NCI-H345 (cell line): ENCODE measurements at places on chromosomes 1 and 21.
A peak's percentile ranks its signal among the peaks of the same experiment; 100 is the strongest.

DNA sequence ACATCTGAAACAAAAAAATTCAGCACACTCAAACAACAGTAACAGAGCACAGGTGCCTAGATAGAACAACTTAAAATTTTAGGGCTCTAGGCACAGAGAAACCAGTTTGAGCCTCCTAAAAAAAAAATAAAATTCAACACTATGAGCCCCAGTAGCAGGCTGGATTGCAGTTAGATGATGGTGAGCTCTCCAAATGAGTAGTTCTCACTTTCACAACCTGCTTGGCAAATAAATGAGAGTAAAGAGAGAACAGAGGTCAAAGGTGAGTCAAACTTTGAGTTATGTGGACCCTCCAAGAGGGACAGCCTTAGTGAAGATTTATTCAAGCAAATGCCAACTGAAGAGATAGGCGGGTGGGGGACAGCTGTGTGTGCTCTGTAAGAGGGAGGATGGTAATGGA is 3.6 kb downstream of the BEND5 start:
- DNase-seq: no peak

DNA sequence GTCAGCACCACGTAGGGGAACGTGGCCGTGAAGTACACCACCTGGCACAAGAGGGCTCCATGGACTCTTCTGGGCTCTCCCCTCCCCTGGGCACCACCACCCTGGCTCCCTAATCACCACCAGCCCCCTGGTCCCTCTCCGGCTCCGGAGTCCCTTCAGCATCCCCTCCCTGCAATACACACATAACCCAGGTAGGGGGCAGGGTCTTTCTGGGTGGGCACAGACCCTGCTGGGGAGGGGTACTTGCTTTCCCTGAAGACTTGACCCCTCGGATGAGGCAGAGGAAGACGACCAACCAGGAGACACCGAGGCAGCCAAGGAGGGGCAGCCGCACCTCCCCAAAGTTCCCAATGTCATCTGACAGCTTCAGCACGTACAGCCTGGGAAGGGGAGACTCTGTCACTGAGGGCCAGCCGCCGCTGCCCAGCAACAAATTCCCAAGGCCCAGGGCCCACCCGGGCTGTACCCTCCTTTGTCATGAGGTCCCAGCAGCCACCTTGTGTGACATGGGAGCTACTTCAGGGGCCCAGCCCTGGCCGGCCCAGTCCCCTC is 11.3 kb downstream of the CCDC24 start:
- DNase-seq: no peak

DNA sequence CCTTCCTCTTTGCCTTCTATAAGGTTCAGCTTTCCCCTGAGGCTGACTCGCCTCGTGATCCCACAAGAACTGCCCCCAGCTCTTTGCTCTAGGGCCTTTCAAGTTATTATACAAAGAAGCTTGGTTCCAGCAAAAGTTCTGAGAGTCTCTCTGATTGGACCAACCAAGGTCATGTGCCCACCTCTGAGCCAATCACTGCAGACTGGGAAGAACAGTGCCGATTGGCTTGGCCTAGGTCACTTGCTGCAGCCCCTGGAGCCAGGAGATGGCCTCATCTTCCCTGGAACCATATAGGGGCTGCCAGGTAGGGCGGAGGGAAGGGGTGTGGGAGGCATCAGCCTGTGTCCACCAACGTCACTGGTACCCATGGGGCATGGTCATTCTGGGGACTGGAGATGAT is 22.8 kb downstream of the TAS1R2 start:
- DNase-seq: no peak

- DNase-seq: peak; percentile 60
These were observed 41.0 kb upstream of the HAO2 start for GRCh38 chr1:119327450-119328155.

- DNase-seq: no peak
These were observed 58.4 kb upstream of the EPS8L3 start for GRCh38 chr1:109821831-109822745.

GRCh38 chr1:29901624-29902325 is 665.5 kb downstream of the PTPRU start:
- no peak for DNase-seq

DNA sequence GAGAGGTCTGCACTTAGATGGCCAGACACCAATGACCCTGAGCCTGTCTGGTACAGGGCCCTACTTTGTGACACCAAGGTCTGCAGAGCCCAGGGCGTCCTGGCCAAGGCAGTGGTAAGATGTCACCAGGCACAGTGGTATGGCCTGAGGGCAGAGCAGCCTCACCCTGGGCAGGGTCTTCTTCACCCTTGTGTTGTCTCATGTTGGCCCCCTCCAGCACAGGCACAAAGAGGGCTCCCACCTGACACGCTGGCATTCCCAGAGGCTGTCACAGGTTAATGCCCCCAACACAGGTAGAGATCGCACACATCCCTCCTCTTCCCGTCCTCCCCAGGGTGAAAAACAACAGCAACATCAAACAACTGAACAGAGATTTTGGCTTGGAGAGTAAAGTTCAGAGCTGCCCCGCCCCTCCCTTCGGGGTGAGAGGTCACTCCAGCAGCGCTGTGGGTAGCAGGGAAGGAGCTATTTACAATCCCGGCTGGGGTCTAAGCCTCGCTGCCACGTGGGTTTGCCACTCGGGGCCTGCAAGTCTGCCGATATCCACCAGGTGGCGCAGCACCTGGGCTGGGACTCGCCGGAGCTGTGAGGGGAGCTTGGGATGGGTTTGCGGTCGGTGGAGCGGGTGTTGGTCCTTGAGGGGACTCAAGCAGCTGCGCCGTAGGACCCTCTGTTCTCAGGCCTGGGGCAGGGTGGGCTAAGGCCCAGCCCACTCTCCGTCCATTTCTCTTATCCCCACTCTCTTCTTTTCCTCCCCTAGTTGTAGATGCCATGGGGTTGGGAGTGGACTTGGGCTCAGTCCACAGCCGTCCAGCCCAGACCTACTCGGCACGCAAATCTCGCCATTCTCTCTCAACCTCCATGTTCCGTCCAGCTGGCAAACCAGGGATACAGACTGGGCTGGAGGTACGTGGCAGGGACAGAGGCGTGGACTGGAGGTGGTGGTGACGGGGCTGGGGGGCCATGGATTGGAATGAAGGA is 12.7 kb downstream of the EFNA3 start:
- DNase-seq: peak; percentile 90

DNA sequence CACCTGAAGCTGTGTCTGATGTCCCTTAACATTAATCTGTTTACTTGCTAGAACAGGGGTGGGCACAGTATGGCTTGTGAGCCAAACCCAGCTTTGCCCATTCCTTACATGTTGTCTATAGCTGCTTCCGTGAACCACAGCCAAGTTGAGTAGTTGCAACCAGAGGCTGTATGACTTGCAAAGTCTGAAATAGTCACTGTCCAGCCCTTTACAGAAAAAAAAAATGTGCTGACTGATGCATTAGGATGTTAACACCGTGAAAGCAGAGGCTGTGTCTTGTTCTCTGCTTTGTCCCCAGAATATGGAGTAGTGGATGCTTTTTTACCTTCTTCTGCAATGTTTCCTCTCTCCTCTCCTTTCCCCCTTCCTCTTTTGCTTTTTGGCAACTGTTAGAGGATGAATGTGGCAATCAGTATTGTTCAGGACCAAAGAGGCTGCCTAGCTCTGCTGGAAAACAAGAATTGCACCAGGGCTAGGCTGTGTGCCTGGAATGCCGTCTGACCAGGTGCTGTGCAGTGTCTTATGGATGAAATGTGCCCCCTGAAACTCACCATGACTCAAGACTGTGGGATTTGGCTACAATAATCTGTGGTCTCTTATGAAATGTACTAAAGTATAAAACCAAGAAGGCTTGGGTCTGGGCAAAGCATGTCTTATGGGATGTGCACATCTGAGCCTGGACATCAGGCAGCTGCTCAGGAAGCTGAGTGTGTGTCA is 79.6 kb upstream of the GCLM start:
- DNase-seq: no peak

DNA sequence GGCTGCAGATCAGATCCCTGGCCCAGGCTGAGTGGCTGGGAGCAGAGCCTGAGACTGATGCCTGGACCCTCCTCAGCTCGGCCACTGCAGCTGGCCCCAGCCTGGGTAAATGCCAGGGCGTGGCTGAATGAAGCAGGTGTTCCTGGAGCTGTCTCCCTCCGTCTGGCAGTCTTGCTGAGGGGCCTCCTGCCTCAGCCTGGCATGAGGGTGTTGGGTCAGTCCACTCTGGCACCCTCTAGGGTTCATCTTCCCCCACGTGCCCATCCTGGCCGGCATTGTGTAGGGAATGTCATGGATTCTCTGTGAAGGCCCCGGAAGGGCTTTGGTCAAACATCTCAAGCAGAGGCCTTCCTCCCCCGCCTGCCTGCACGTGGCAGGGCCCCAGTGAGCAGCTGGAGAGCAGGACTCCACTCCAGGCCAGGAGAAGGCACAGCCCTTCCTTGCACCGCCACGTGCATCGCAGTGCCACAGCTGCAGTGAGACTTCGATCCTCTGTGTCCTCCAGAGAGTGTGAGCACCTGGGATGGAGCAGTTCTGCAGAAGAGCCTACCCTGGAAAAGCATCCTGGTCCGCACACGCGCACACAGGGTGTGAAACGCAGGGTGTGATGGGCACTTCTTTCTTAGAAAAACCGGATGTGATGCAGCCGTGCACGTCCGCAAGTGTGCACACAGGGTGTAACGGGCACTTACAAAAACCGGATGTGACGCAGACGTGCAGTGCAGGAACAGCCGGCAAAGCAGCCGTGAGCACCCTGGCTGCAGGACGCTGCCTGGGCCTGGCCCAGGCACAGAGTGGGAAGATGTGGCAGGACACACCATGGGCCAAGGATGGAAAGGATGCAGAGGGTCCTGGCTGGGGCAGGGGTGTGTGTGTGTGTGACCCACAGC is 4.6 kb upstream of the KRTAP10-4 start:
- no peak for DNase-seq

DNA sequence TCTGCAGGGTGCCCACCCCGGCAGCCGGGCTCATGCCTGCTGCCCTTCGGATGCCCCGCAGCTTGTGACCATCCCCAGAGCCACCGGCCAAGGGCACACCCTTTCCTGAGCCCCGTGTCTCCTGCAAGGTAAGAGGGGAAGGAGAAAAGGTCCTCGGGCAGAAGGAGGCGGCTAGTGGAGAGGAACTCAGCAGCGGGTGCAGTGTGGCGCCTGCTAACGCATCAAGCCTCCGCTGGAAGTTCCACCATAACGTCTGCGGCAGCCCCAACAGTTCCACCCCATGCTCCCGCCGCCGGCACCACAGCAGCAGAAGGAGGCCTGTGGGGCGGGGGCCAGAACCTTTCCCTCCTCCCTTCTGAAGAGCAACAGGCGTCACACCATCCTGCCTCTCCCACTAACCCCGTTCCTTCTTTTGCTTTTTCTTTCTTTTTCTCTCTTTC is 990 bp downstream of the VWA5B1 start:
- DNase-seq: peak; percentile 10

GRCh38 chr1:162878000-162878596 is 17.1 kb upstream of the CCDC190 start:
- peak; percentile 37 for DNase-seq

DNA sequence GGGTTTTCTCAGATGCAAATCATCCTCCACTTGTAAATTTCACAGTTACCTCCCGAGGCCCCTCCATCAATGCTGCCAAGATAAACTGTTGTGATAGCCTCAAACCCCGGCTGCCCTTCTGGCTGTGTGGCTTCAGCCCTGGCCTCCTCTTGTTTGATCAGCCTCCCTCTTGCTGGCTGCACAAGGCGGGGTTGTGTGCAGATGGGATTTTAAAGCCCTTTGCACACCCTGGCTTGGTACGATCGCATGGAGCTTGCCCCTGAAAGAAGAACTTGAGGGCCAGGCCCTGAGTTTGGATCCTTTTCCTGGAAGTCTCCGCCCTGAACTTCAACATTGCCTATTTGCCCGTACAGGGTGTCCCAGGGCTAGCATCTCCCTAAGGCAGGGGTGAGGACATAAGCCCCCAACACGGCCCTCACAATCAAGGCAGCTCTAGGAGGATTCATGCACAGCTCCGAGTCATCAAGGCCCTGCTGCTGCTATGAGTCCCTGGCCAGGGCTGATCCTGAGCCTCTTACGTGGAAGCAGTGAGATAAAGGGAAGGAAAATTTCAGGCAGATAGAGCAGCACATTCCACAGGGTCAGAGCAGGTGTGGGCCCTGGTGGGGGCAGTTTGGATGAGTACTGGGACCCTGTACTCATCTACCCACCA is 181.2 kb upstream of the VAMP3 start:
- no peak for DNase-seq

DNA sequence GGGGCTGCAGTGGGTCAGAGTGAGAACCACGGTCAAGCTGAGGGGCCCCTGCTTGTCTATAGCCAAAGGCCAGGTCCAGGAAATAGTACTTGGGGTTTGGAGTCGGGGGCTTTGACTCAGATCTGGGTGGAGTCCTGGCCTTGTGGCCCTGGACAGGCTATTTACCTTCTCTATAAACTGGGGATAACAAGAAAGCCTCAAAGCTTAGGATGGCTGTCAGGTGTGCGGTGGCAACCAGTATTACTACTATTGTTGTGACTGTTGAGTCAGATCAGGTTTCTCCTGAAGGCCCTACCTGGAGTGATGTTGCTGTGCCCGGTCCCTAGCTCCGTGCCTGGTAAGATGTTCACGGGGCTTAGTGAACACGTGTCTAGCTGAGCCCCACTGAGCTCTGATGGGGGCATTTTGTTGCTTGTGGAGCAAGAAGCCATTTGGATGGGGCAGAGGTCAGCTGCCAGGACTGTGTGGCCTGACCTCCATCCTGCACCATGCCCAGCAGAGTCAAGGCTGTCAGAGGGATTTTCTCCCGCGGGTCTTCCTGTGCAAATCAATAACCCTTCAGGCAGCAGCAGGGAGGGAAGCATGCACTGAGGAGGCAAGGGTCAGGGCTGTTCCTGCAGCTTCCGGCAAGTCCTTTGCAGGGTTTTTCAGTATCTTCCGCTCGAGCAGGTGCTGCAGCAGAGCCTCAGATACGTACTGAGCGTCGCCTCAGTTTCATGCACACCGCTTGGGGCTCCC is 170.3 kb downstream of the CAMTA1 start:
- DNase-seq: peak; percentile 44

- no peak for DNase-seq
These were observed 217.1 kb downstream of the NFIA start for GRCh38 chr1:61299463-61299862.

- no peak for DNase-seq
These were observed 83.5 kb downstream of the TOMM20 start for GRCh38 chr1:235045034-235045690.

DNA sequence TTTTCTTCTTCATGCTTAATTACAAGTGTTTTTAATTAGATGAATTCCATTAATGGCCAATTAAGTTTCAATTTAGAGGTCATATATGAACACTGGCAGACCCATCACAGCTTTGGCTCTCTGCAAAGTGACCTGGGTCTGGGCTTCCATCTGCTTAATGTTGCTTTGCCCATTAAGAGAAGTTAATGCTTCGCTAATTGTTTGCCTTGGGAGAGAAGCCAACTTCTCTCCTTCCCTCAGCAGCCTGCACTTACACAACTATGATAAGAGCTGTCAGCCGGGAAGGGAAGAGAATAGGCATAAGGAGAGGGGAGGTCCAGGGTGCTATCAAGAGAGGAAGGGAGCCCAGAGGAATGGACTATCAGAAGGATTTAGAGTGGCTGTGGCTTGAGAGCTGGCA is 29.0 kb upstream of the CCDC190 start:
- DNase-seq: no peak

GRCh38 chr1:29643281-29643680 is 407.0 kb downstream of the PTPRU start:
- DNase-seq: no peak
